Small intestine (tissue), 16 donors: ENCODE measurements at places on chromosomes 7 and 10. TPM values are rescaled to one million over a fixed set of nuclear protein-coding genes. Genes with fewer than 3 reads are reported as not detected.

GIMAP8 gene
- polyA plus RNA-seq = 0.67 TPM

EPO gene
- 0.04 TPM for polyA plus RNA-seq

TET1 gene
- under 0.01 TPM for polyA plus RNA-seq

ITIH2 gene
- polyA plus RNA-seq = 0.12 TPM

MALSU1 gene
- polyA plus RNA-seq = 42.7 TPM

ZMYND11 gene
- 57.6 TPM for polyA plus RNA-seq

C10orf105 gene
- polyA plus RNA-seq = 0.06 TPM

DNA sequence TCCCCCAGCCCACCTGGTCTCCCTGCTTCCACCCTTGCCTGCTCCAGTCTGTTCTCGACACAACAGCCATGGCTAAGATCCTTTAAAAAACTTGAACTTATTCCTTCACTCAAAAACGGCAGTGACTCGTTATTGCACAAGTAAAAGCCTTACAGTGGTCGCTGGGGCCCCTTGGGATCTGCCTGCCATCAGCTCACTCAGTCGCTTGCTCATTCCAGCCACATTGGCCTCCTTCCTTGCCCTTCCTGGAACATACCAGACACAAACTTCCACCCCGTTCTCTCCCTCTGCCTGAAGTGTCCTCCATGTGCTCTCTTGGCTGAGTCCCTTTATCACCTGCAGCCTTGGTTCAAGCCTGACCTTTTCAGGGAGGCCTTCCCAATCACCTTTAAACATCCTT, 4.7 kb downstream of the CCNY start:
- DNase-seq = no peak

DNA sequence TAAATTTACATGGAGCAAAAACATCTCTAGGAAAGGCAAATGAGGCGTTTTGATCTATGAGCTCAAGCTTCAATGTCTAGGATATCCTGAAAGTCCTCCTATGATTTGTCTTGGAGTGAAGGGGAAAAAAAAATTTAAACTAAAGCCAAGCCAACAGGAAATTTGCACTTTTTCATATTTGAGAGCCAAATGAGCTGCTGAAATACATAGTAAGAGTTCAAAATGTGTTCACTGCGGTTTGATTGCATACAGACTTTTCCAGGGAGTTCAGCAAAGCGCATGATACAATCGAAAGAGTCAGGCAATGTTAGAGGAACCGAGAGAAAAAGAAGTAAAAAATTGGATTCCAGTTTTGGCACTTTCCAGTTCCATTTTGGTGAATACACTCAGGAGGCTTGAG, 633.4 kb upstream of the MGMT start:
- no peak for DNase-seq

- no peak for DNase-seq
Observed at GRCh38 chr10:28374036-28374435, 71.2 kb upstream of the MPP7 start.

DNA sequence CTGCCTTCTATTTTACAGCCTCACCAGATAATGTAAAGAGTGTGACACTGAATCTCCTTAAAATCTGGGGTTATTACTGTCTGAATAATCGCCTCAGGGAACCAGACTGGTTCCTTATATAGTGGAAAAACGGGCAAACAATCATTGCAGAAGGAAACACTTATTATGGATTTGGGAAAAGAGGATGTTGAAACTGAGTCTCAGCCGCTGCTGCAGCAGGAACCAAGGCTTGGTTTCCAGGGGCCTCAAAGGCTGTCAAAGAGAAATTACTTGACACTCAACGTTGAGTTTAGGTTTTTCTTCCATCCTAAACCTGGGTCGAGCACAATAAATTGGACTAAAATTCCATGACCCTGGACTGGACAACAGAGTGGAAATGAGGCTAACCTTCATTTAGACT, 103.8 kb upstream of the AHR start:
- no peak for DNase-seq

- no peak for DNase-seq
Observed at GRCh38 chr7:106765727-106766355, 99.2 kb upstream of the PIK3CG start.

GRCh38 chr7:66157060-66157459, 42.4 kb downstream of the CRCP start:
- DNase-seq = no peak

- DNase-seq = no peak
Observed at GRCh38 chr7:1854866-1855724, 185.0 kb downstream of the ELFN1 start.

DNA sequence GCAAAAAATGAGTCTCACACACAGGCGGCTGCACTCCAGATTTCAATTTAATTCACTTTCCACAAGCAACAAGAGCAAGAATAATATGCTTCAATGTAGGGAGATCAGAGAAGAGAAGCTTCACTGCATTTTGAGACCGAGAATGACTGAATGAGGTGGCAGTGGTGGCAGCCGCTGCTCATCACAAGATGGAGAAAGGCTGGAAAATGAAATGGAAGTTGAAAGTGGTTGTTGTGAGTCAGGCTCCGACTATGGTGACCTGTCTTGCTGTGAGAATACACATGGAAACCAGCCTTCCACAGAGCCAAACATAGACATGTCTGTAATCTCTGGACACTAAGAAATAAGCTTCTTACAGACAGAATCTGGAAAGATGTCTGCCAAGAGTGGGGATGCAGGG, 499.6 kb upstream of the LRRN3 start:
- no peak for DNase-seq

DNA sequence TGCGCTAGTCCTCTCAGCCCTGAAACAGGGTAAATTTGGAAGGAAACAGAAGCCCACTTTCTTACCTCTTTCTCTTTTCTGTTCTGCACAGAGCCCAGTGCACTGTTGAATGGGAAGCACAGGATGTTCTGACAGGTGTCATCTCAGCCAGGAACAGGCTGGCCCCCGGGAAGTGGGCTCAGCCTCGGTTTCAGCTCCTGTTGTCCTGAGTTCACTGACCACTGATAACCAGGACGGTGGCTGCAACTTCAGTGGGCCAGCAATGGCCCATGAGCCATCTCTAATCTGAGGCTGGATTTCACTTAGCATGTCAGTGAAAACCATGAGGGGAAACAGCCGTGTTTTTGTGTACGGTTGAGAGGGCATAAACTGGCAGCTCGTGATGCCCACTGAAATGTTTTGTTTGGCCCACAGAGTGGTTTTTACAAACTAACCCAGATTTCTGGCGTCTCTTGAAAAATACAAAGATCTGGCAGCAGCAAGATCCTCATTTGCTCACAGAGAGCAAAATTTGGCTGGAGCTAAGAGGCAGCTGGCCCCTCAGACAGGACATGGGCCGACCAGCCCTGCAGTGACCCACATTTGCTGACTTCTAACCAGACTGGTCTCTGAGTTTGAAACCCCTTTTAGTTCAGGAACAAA, 455.9 kb downstream of the PAXIP1 start:
- DNase-seq = no peak

GRCh38 chr7:126495001-126495400, 757.7 kb downstream of the GRM8 start:
- no peak for DNase-seq

GRCh38 chr10:73495884-73496674, at the start of gene PPP3CB:
Gene PPP3CB, minus strand, starts transcription at chr10:73496024. Its CDS starts 135 bp downstream, at chr10:73495889.
- peak; percentile 95 for DNase-seq

DNA sequence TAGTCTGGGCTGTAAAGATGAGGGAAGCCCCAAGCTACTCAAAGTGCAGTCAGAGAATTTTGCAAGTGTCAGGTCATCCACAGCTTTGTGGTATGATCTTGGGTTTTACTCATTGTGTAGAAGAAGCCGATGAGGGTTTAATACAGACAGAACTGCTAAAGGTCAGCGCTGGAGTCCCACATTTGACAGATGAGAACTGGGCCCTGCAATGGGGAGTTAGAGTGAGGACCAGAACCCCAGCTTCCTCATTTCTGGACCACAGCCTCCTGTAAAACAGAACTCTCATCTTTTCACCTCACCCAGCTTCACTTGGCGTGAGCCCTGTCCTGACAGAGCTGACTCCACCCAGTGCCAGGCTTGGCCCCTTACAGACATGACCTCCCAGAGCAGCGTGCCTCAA, 20.1 kb downstream of the LRRC20 start:
- DNase-seq = no peak

- DNase-seq = no peak
Observed at GRCh38 chr10:1061930-1062774, 6.0 kb downstream of the WDR37 start.

DNA sequence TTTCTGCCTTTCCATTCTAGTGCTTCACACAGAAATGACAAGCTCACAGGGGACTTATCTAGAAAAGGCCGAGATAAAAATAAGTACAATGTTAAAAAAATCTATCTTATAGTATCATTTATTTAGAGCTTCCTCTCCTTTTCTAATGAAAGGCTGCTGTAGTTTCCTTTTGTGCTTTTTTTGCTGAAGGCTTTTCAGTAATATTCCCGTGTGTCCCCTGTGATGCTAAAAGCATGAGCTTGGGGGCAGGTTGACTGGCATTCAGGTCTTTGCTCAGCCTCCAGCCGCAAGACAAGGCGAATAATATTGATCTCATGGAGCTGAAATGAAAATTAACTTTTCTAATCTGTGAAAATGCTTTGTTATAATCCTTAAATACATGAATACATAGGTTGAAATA, 143.0 kb downstream of the ST7 start:
- DNase-seq = no peak
